Activated CD4-positive, alpha-beta T cell treated with anti-CD3 and anti-CD28 coated beads, Interleukin-10, Interleukin-2, amounts not matched to agents 100 ng/mL and 50 ng/mL, durations not matched to agents 16 hours and 8 hours (primary cell): ENCODE measurements at places on chromosomes 12 and 14.
A peak's percentile ranks its signal among the peaks of the same experiment; 100 is the strongest.

- DNase-seq = no peak
These were observed 76.8 kb downstream of the CLMN start for GRCh38 chr14:95242870-95243269.

DNA sequence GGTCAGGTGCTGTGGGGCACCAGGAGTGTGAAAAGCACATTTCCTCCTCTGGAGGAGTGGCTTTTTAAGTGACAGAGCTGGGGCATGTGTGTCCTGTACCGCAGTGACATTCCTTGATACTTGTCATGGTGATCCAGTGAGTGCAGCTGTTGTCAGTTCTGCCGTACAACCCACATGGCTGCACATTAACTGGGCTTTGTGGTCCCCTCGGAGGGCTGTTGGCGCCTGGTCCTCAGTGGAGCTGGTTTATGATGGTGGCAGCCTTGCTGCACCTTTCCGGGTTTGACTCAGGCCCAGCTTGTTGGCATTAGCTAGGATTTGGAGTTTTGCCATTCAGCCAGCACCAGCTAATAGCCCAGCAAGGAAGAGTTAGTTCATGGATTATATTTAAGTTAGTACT lies 77.0 kb downstream of the SLC25A47 start:
- no peak for DNase-seq

- no peak for DNase-seq
These were observed 52.5 kb downstream of the KIAA0586 start for GRCh38 chr14:58479975-58480374.

DNA sequence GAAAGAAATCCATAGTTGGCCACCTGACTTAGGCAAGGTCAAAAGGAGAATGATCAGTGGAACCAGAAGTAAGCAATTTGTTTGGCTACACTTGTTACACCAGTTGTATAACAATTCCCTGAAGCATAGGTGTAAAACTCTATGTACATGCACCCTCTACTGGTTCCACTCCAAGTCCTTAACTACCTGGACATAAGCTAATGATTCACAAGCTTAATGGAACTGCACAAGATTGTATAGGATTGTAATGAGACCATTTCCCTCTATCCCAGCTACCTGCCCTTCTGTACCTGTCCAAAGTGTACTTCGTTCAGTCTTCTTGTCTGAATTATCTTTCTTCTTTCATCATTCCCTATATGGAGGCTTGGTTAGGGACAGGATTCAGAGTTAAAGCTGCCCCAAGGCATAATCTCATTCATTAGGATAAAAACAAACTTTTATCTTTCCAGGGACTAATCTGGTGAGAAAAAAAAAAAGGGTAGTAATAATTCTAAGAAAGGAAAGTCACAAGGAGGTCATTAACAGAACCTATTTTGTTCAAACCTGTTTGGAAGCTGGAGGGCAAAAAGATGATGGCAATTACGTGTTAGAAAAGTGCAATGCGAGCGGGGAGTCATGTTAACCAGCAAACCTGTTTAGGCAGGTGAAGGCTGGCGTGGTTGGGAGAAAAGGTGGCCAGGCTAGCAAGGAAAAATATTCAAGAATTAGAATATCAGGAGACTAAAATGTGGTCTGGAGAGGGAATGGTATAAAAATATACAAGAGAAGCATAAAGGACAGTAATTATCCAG lies 2.8 kb upstream of the TMEM52B start:
- no peak for DNase-seq

DNA sequence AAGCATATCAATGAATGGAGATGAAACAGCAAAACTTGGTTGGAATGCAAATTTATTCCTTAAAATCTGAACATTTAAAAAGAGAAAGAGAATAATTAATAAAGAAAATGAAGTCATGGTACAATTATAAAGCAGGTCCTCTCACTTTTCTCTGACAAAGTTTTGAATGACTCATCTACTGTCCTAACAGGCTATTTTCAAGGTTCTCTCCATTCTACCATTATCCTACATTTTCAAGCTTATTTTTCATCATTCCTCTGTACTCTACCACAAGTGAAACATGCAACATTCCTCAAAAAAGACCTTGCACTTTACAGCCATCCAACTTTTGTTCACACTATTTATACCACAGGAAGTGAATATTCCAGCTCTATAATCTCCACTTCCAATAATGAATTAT lies 36.9 kb upstream of the AP4S1 start:
- no peak for DNase-seq

DNA sequence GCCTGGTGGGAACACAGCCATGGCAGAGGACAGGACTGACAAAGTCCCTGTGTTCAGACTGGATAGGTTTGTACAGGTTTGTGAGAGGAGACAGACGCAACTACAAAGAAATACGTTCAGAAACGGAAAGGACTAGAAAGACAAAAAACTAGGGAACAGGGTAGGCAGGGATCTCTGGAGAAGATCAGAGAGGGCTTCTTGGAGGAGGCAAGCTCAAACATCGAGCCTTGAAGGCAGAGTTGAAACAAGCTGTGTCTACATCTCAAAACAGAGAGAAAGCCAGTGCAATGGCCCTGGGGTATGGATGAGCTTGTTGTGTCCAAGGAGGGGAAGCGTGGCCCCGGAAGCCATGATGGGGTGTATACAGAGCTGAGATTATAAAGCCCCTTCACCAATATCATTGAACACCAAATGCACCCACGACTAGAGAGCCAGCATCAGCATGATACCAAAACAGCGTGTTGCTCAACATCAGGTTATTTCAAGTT lies 89.6 kb upstream of the NCOR2 start:
- no peak for DNase-seq

DNA sequence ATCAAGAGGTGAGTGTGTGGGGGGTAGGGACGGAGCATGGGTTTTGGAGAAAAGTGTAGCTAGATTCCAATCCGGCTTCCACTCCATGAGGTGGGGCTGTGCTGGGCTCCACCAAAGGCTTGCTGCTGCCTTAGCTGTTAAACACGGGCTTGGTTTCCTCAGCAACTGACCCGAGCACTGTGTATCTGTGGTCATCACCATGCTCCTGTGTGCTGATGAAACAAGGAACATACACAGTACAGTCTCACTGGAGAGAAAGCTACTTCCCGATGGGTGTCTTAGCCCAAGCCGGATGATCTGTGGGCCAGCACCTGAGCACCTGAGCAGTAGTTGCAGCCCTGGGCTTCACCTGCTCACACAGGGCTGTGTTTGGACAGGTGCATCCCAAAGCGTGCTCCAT lies 52.9 kb upstream of the VRK1 start:
- no peak for DNase-seq

DNA sequence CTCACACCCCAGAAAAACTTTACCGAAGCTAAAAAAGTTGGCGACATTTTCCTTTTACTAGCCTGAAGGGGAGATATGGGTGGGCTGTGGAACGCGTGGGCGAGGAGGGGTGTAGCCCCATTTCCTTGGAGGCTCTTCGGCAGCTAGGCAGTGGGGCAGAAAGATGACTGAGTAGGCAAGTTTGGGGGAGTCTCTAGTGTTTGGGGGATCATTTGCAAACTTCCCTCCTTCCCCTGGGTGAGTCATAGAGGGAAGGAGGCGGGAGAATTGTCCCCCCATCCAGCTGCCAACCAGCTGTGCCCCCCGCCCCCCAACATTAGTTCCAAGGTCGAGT lies 2.3 kb downstream of the GLI1 start:
- DNase-seq = no peak

DNA sequence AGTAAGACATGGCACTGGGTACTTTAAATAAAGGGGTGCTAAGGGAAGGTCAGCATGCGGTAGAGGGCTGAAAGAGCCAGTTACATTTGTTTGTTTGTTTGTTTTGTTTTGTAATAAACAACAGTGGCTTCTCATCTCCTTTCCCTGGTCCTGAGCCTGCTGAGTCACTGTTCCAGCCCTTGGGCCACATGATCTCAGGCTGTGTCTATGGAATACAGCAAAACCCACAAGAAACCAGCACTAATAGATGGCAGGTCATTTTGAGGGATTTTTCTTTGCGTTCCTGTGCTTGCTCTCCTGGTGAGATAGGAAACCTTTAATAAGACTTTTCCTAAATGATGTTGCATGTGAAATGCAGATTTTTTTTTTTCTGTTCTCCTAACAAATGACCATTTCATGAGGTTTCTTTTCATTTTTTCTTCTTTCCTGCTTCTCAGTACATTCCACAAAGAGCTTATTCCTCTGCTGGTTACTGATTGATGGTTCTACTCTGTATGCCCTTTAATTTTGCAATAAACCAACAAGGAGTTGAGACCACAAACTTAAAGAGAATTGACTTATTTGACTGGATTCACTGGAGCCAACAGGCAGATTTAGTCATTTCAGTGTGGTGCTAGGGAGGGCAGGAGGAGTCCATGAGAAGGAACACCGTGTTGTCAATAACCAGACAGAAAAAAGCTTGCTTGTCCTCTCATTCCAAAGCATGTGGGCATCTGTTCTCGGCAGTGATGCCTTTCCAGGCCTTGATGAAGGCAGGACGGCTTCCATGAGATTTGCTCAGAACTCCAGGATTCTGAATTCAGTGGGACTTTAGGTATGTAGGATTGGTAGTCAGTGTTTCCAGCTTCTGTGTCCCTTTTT lies 459.2 kb downstream of the RAD51B start:
- DNase-seq = no peak

DNA sequence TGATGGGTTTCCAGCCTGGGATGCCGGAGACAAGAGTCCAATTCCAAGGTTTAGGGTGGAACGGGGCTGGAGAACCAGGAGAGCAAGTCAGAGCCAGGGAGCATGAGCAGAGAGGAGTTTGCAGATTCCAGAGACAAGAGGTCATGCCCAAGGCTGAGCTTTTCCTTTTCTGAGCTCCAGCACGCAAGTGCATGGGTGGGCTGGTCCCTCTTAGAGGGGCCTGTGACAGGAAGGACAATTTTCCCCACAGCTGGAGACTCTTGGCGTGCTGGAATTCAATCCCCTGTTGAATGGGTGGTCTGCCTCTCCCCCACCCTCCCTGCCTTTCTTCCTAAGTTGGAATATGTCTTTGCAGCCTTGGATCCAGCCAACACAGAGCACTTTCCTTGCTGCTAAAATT lies 431.9 kb downstream of the BCL11B start:
- no peak for DNase-seq

DNA sequence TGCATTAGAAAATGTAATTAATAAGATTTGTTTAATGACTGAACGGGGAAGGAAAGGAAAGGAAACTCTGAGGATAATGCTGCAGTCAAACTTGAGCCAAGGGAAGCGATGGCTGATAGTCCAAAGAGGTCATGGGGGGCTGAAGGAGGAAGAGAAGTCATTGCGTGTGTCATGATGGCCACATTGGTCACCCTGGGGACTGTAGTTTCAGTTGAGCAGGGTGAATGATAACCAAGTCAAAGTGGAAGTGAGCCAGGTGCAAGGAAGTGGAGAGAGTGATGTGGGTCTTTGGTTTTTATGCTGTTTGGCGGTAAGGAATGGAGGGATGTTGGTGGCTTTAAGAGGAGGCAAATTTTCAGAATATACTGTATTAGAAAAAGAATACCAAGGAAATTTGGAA lies 21.6 kb downstream of the C12orf75 start:
- peak; percentile 30 for DNase-seq

GRCh38 chr14:56100556-56100955 lies 17.7 kb upstream of the PELI2 start:
- DNase-seq = no peak

DNA sequence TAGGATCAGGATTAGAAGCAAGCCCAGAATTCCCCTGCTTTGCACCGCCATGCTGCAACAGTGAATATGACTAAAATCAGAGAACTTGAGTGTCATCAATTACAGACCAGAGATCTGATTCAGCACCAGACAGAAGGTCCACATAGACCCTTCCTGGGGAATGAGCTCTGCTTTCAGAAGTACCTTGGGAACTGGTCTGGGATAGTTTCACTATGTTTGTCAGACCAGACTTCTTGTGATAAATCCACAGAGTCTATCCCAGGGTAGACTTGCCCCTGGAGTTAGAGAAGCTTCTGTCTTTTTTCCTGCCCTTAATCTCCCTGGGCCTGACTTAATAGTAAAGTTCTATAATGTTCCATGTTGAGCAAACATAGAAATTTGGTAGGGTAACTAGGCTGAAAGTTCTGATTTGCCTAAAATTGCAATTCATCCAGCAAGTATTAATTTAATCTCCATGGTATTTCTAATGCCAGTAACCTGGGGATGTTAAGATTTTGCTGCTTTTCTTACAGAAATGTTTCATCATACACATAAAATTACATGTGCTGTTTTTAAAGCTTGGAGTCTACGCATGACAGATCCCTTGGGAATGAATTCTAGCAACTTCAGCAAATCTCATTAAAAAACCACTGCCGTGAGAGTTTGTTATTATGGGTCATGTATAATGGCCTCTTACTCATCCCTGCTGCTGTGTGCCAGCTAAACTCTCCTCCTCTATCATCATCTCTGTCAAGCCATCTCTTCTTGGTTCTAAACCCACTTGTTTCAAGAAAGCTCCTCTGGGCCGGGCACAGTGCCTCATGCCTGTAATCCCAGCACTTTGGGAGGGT lies 61.3 kb upstream of the METAP2 start:
- no peak for DNase-seq

- DNase-seq = no peak
These were observed 1.0 kb downstream of the IGFBP6 start for GRCh38 chr12:53098354-53098981.

GRCh38 chr12:41621291-41621690 lies 433.2 kb downstream of the PDZRN4 start:
- no peak for DNase-seq

DNA sequence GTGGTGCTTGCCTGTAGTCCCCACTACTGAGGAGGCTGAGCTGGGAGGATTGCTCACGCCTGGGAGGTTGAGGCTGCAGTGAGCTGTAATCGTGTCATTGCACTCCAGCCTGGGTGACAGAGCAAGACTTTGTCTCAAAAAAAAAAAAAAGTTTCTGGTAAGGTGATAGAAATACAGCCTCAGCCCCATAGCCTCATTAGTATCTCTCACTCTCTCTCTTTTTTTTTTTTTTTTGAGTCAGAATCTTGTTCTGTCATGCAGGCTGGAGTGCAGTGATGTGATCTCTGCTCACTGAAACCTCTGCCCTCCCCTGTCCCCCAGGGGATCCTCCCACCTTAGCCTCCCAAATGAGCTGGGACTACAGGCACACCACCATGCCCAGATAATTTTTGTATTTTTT lies 19.2 kb downstream of the MTHFD1 start:
- no peak for DNase-seq

GRCh38 chr14:34450958-34451357 lies 11.1 kb downstream of the SPTSSA start:
- no peak for DNase-seq

DNA sequence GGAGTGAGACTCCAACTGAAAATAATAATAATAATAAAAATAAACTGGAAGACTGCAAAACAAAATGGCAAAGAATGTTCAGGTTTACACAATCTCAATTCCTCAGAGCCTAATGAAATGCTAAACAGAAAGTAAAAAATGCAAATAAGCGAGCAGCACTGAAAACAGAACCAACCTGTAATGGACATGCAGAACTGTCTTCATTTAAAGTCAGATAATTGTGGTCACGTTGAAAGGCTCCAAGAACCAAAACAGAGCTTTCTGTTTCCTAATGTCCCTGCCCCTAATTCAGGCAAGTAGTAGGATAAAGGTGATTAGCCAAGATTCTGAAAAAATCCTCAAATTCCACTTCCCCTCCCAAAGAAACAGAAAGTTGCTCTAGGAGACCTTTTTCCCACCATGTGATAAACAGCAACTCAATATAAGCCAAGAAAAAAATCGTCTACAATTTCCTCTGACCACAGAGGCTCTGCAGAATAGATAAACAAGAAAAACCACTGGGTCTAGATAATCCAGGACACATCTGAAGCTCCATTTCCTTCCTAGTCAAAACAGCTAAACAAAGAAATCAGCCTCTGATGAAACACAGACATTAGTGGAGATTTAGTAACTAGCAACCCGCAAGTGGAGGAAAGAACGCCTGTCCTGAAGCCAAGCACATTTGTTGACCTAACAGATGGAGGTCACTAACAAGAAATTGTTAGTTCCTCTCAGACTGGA lies 3.0 kb downstream of the MIS18BP1 start:
- DNase-seq = peak; percentile 46
